ENCODE measurements at places on chromosomes 2 and 18.
A peak's percentile ranks its signal among the peaks of the same experiment; 100 is the strongest.

DNA sequence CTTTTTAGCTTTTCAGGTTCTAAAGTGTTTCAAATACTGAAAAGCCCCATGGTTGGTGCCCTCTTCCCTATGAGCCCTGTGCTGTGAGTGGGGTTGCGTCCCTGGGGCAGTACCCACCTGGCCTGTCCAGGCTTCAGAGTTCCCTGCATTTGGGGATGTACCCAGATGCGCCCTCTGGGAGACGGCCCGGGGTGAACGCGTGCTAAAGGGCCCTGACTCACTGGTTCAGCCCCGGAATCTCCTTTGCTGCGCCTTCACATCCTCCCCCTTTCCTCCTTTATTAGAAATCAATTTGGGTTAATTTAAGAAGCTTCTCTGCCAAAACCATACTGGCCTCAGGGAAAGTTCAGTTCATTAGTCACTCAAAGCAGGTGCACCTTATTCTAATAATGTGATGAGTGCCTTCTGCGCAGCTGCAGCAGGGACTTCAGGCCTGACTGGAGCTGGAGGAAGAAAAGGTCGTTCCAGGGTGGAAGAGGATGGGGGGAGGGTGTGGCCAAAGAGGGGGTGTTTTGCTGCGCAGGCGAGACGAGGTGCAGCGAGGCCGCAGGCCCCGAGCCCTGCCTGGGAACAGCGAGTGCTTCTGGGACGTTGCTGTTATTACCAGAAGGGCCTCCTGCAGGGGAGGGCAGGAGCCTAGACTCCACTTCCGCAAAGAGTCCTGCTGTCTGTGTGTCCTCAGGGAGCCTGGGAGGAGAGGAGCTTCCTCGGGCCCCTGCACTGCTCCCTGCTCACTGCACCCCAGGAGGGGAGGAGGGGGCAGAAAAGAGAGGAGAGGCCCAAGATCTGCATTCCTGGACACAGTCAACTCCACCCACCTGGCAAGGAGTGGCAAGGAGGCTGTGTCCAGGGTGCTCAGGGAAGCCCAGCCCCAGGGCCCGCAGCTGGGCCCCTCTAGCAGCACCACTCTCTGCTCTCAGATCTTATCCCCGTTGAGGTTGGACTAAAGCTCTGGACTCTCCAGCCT is 223.2 kb upstream of the PXDN start:
- DNase-seq = no peak

GRCh38 chr18:49432602-49433001 is 27.8 kb downstream of the DYM start:
- no peak for DNase-seq

DNA sequence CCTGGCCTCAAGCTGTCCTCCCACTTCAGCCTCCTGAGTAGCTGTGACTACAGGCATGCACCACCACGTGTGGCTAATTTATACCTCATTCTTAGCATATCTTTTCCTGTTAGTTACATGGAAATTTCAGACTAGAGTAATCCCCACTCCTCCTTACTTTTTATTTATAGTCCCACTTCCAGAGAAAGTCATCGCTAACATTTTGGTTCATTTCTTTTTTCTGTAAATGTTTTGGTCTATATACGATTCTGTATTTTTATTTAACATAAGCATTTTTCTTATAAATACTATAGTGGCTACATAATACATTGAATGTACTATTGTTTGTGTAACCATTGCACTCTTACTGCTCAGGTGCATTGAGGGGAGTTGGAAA is 42.3 kb downstream of the DDX1 start:
- DNase-seq = no peak

GRCh38 chr2:148996805-148997204 is 41.7 kb upstream of the LYPD6B start:
- DNase-seq = no peak

GRCh38 chr2:129239141-129239540 is 740.3 kb upstream of the RAB6C start:
- DNase-seq = no peak

GRCh38 chr2:147845411-147845971 is 662 bp downstream of the ACVR2A start:
- peak; percentile 40 for DNase-seq

- no peak for DNase-seq
Observed at GRCh38 chr2:200300065-200300464, 6.4 kb upstream of the SPATS2L start.

- no peak for DNase-seq
Observed at GRCh38 chr2:106107509-106108131, 86.5 kb downstream of the UXS1 start.

DNA sequence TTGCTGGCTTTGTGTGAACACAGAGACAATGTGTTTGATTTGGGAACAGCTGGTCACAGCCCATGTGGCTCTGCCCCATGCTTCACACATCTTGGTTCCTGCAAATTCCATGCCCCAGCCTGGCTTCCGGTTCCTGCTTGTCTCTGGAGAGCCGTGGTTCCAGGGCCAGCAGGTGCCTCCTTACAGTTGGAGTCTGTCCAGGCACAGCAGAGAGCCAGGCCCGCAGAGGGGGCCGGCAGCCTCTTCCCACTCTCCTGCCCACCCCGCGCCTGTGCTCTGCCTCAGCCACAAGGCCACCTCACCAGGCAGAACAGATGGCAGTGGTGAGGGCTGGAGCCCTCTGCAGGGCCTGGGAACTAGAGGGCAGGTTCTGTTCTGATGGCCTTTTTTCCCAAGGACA is 81.5 kb downstream of the LDLRAD4 start:
- no peak for DNase-seq

- DNase-seq = no peak
Observed at GRCh38 chr2:19706332-19706731, 195.5 kb downstream of the TTC32 start.

DNA sequence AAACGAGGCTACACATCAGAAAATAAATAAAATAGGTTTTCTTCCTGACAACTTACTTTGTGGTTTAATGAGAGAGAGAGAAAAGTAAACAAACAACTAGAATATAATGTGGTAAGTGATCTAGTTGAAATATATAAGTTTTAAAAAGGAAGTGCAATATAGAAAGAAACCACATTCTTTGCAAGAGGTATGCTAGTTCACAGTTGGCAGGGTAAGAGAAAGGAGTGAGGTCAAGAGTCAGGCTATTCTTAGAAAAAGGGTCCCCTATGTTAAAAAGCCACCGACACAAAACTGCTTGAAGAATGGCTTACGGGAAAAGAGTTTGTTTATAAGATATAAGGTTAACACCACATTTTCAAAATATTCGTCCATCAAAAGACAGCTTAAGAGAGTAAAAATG is 462.1 kb downstream of the ERBB4 start:
- DNase-seq = no peak

DNA sequence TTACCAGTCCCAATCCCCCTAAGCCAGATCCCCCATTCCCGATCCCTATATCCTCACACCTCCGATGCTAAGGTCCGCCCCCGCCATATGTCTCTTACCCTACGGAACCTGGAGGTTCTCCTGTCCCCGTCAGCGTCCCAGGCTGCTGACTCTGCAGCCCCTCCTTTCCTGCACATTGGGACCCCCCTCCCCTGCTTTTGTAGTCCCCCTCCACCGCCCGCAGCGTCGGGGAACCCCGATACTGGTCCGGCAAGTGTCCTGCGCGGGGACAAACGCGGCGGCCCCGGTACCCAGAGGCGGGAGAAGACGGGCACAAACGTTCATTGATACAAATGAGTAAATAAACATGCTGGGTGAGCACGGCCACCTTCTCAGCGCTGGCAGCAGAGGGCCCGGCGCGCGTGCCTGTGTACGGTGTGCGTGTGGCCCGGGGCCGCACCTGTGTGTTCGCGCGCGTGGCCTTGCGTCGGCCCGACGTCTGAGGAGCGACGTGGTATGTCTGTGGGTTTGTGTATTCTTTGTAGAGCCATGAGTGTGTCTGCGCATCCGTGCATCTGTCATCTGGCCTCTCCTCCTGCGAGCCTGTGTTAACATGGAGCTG is 2.0 kb upstream of the CYP26B1 start:
- DNase-seq = no peak

DNA sequence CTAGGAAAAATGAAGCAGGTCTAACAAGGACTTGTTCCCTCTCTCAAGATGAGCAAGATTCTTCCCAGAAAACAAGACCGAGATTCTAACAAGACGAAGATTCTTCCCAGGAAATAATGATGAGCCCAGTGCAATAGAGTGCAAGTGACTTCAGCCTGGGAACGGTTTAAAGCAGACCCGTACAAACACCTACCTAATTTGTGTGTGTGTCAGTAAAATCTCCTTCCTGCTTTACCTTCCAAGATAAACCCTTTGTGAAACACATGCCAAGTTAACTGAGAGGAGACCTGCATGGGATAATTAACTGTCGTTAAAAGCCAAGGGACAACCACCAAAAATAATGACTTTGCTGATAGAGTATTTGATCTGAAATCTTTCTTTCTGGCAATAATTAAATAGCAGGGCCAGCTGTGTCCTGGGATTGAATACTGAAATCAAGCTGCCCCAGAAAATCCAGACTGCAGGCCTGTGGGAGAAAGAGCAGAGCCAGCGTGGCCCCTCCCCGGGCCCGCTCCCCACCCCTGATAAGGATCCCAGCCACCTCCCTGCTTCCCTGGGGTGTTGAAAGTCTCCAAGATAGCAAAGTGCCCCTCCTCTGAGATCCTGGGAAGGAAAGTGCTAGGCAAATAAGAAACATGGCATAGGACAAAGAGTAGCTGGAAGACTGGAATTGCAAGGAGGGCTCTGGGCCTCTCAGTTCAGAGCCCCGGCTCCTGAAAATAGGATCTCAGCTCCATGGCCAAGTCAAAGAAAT is 145.5 kb downstream of the CYP26B1 start:
- DNase-seq = no peak

- DNase-seq = no peak
Observed at GRCh38 chr2:72619626-72620025, 206.2 kb downstream of the EXOC6B start.

DNA sequence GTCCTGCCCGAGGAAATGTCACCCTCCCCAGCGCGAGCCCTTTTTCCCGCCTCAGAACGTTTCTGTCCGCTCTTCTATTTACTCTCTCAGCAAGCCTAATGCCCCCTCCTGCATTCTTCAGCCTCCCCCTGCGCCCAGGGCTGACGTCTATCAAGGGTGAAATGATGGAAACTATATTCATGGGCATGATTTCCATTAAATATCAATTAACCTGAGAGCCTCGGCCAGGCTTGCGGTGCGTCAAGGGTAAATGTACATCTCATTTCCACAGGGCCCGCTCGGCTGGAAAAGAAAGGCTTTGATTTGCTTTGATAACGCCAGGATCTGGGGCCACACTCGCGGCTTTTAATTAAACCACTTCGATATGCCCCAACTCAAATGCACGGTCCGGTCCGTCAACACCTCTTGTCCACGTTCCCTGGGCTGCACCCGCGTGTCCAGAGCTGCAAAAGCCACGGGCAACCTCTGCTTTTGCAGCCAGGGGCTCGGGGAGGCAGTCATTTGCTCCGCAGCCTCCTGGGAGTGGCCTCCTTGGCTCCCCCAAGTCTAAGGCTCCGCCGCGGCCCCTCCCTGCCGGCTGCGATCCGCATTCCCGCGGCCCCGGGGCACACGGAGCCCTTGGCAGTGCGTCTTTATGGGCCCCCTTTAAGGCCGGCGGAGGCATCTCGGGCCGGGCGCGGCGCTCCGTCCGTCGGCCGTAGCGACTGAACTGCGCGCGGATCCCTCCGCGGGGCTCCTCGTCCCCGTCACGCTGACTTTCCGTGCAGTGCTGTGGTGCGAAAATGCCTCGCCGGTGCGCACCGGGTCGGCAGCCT is at the start of gene HOXD8:
TSS of gene HOXD8 (plus strand) at position 724 of the 815 bp plus-strand sequence. CDS start 662 bp downstream, outside the sequence.
- no peak for DNase-seq

DNA sequence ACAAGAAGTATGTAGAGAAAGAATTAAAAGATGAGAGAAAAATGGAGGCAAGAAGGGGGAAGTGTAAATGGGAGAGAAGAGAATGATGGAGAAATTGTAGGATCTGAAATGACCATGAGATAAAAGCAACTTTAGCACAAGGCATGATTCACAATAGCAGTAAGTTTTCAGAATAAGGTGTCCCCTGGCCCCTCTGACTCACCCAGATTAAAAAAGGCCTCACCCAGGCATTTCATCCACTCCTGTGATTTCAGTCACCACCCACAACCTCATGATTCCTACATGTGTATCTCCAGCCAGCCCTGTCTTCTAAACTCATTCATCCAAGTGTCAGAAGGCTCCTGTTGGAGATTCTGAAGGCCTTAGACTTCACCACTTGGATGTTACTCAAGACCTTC is 56.6 kb downstream of the SP100 start:
- no peak for DNase-seq

GRCh38 chr2:126515471-126515870 is 140.5 kb upstream of the GYPC start:
- DNase-seq = no peak

GRCh38 chr2:225771701-225772100 is 372.2 kb downstream of the NYAP2 start:
- no peak for DNase-seq

- DNase-seq = no peak
Observed at GRCh38 chr2:157501026-157501425, 57.1 kb upstream of the CYTIP start.

DNA sequence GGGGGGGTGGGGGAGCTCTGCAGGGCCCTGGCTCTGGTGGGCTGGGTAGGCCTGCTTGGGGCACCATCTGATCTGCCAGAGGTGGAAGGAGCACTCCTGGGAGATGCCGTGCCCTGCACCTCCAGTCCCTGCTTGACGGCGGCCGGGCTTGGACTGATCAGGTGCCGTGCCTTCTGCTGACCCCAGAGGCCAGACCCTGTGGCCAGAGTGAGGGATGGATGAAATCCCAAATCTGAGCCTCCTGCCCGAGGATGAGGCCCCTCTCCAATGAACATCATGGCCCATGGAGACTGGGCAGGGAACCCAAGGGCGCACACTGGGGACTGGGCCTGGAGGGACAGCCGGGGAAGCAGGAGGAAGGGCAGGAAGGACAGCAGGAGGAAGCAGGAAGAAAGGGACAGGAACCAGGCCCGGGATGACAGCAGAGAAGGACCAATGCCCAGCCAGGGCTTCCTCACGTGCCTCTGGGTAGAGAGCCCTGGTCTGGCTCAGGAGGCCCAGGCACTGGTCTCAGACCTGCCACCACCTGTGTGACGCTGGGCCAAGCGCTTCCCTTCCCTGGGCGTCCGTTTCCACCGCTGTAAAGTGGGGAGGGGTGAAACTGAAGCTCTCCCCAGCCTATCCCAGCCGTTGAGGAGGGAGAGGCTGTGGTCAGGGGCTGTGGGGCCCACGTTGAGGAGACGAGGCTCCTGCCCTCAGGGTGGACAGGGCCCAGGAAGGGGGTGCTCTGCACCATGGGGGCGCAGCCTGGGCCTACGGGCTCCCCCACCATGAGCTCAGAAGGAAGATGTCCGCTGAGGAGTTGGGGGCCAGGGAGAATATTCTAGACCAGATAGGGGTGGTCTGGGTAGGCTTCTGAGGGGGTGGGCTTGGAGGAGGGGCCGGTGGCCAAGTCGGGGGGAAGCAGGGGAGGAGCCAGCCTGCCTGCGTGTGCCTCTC is 1.0 kb upstream of the GPR35 start:
- DNase-seq = peak; percentile 25

- DNase-seq = no peak
Observed at GRCh38 chr2:138476940-138477339, 24.6 kb upstream of the SPOPL start.

DNA sequence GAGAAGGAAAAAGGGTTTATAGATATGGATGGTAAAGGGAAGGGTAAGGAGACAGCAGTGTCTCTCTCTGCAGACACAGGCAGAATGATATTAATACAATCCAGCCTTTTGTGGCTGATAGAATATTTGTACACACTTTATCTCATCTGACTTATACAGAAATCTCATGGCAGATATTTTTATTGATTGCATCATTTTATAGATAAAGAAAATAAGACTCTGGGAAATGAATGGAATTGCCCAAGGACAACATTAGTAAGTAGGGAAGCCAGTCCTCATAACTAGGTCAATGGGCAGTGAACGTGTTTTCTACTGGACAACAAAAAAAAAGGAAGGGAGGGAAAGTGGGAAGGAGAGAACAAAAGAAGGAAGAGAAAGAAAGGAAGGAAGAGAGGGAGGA is 236.4 kb upstream of the EPHA4 start:
- DNase-seq = no peak

GRCh38 chr18:1498216-1498615 is 593.5 kb downstream of the ADCYAP1 start:
- DNase-seq = no peak
